ENCODE measurements at places on chromosomes 4 and X. TPM values are rescaled to one million over a fixed set of nuclear protein-coding genes. Genes with fewer than 3 reads are reported as not detected.

The SOWAHD gene
- 1.1 TPM for polyA plus RNA-seq

The RNF175 gene
- 0.25 TPM for polyA plus RNA-seq

DNA sequence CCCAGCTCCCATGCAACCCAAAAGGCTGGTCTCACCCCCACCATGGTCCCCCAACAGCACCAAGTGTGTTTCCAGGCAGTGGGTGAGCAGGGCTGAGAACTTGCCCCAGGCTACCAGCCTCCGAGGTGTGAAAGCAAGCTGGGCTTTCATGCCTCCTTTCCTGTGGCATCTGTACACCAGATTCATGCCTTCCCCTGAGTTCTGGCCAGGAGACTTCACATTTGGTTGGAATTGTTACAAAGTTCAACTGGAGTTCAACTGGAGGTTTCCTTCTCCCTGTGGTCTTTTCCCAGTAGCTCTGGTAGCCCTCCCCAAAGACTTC is 77.6 kb upstream of the RAB40AL start:
- DNase-seq = no peak

GRCh38 chr4:54973784-54974183 is 151.6 kb downstream of the KDR start:
- no peak for DNase-seq

All from hindlimb muscle (tissue), 1 donor.